ENCODE measurements at places on chromosomes 2 and 18.

DNA sequence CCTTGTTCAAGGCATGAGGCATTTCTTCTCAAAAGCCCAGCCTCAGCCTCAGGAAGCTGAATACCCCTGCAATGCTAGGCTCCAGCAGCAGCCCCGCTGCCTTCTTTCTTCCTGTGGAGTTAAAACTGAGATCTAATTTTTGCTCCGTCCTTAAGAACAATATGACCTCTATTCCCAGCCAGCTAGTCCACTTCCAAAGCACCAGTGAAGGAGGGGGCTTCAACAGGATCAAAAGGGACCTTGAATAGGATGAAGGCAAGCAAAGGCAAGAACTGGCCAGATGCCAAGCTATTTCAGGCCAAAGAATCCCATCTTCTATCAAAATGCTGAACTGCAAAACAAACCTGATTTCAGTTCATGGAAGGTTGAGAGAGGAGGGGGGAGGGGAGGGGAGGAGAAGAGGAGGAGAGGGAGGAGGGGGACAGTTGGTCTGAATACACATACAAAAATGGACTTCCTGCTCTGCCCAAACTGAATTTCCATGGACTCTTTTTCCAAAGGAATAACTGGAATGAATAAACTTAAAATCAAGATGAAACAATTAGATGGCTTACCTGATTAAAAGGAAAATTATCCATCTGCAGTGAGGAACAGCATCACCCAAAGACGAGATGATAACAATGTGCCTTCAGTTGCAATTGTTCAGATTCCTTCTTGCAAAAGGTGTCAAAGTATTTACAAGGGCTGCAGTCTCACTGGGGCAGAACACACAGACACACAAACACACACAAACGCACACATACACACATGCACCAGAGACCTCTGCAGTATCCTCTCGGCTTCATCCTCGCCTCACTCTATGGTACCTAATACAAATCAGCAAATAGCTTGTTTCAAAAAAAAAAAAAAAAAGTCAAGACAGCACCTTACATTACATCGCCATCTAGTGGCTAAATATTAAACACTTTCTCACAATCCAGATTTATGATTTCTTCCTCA, at the start of gene SCN1A:
SCN1A (minus strand) TSS at position 804 of the 939 bp plus-strand sequence. CDS start 54,399 bp downstream, outside the sequence.
- peak; percentile 56 for DNase-seq

GRCh38 chr2:203846490-203847105, 21.0 kb upstream of the CTLA4 start:
- no peak for DNase-seq

GRCh38 chr2:41698678-41699422, 349.0 kb upstream of the PKDCC start:
- no peak for DNase-seq

GRCh38 chr2:18243816-18244215, 316.6 kb downstream of the RDH14 start:
- peak; percentile 5 for DNase-seq

DNA sequence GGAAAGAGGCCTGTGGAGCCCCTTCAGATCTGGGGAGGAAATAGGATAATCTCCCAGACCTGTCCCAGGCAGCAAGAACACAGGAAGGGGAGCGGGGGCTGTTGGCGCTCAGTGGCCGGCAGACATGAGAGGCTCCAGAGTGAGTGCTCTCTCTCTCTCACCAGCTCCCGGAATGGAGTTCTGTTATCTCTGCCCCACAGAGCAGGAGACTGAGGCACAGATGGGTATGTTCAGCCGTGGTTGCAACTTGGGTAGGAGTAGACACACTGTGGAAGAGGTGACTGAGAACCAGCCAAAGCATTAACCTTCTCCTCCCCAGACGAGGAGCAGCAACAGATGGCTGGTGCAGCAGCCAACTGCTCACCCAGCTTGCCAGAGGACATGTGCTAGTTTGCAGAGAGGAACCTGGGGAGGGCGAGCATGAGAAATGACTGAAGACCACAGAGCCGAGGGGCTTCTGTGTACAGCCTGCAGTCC, 82.0 kb downstream of the NRP2 start:
- DNase-seq = no peak

- DNase-seq = no peak
Observed at GRCh38 chr18:22839340-22839821, 93.7 kb upstream of the RBBP8 start.

DNA sequence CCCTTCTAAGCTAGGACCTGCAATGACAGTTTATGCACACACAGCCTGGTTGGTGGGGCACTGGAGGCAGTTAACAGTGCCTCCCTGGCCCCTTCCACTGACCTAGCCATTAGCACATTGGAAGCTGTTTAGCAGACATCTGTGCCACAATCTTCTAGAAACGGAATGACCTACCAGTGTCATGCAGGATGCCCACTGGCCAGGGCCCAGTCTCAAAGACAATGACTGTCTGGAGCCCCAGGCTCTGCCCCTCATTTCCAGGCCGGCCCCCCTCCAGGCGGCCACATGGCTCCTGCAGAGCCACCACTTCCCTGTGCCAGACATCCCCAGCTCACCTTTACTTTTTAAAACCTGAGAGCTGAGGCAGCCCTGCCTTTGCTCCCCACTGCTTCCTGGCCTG, 123.5 kb upstream of the CAPN13 start:
- no peak for DNase-seq

DNA sequence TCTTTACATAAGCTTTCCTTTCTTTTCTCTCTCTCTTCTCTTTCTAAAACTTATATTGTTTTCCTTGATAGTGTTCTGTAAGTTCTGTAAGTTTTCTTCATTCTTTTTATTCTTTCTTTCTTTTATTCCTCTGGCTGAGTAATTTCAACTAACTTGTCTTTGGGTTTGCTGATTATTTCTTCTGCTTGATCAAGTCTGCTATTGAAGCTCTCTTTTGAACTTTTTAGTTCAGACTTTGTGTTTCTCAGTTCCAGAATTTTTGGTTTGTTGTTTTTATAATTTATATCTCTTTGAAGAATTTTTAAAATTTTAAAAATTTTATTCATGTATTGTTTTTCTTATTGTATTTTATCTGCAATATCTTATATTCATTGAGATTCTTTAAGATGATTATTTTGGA, 795.8 kb upstream of the SALL3 start:
- no peak for DNase-seq

DNA sequence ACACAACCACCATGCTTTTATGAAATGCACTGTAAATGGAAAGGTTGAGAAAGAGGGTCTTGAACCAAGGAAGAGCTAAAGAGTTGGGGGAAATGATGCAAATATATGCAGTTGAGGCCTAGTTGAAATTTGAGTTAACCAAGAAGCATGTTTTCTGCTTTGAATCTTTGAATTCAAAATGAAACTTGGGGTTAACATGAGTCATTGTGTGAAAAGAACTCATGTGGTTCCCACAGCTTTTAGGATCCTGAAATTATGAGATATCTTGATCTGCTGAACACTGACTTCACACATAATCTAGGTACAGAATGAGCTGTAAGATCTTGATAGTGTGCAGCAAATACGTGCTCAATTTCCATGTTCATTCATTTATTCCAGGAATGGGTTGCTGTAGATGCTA, 422.9 kb upstream of the TRIB2 start:
- DNase-seq = no peak

- peak; percentile 91 for DNase-seq
Observed at GRCh38 chr2:201859949-201860348, 53.6 kb downstream of the CDK15 start.

GRCh38 chr2:130319536-130319935, 23.2 kb upstream of the IMP4 start:
- no peak for DNase-seq

GRCh38 chr2:68118816-68119215, 38.9 kb upstream of the PNO1 start:
- DNase-seq = no peak

DNA sequence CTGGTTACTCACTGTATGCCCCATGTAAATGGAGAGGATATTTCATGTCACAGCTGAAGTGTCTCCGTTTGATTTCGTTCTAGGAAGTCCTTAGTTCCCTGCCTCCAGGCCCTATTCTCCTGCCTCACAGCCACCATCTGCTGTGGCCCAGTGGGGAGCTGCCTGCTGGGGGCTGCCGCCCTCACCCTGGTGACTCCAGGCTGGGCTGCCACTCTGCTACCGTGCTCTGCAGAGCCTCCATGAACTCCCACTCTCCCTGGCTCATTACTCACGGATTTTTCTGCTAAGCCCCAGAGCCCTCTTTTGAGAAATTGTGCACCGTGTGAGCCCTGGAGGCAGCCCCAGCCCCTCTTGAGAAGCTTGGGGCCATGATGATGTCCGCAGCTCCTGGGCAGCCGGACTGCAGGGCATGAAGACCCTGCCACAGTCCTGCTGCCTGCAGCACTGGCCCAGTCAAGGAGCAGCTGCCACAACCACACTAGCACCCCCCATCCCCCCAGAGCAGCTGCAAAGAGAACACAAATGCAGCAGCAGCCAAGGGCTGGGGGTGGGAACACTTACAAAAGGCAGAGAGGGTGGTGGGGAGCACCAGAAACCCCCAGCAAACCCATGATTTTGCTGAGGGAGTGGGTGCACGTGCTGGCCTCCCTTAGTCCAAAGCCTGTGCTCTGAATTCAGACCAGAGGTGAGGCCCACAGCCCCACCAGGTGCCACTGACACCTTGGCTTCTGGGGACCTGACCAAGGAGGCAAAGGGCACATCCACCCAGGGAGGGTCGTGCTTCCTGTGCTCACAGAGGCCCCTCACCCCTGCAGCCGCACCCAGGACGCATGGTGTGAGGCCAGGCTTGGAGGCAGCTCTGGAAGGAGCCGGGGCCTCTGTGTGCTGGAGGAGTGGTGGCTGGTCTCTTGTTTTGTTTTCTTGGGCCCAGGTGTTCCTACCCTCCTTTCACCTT, 270.2 kb upstream of the RAB6C start:
- no peak for DNase-seq

- DNase-seq = no peak
Observed at GRCh38 chr18:48504819-48505218, 34.0 kb upstream of the CTIF start.

DNA sequence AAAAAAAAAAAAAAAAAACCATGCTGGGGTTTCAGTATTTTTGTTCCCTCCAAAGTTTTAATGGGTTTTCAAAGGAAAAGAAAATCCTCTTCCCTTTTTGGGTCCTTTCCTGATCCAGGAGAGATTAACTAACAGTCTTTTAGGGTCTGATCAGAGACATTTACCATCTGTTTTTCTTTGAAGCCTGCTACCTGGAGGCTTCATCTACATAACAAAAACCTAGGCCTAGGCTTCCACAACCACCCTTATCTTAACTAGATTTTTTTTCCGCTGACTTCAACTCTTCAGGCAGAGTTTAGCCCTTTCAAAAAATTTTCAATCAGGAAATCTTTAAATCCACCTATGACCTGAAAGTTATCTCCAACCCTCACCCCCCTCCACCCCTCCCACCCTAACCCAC, 154.7 kb downstream of the MBD2 start:
- DNase-seq = no peak

DNA sequence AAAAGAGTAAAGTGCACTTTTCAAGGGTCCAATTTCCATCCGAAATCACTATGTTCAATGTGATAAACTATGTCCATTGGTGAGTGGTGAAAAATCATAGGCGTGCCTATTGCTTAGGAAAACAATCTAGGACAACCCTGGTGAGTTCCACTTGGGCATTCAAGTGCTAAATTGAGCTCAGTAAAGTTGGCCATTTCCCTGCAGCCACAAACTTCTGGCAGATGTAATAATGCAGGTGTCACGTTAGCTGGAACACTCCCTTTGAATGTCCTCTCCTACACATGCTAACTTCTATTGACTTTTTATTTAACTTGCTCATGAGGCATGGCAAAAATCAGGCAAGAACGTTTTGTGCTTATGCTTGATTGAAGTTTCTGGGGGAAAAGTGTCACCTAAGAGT, 67.1 kb downstream of the CPS1 start:
- DNase-seq = no peak

DNA sequence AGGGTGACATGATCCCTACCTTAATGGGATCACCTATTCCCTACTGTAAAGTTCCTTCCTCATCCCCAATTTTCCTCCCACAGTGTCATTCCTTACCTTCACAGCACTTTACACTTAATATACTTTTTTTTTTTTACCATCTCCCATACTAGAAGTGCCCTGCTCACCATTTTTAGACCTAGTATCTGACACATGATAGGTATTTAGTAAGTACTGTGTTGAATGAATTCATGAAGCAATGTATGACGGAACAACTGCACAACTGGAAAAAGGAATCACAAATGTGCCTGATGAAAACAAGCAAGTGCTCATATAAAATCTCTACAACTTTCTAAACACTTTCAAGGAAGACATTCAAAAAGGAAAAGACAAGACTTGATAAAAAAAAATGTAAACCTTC, 77.0 kb upstream of the ST8SIA5 start:
- no peak for DNase-seq

- DNase-seq = peak; percentile 69
Observed at GRCh38 chr2:102355526-102356380, at the start of gene IL18R1. Gene IL18R1, plus strand, starts transcription at chr2:102355796. Its CDS starts 6,865 bp downstream, at chr2:102362661.

- DNase-seq = no peak
Observed at GRCh38 chr18:41966943-41967342, 11.9 kb downstream of the PIK3C3 start.

DNA sequence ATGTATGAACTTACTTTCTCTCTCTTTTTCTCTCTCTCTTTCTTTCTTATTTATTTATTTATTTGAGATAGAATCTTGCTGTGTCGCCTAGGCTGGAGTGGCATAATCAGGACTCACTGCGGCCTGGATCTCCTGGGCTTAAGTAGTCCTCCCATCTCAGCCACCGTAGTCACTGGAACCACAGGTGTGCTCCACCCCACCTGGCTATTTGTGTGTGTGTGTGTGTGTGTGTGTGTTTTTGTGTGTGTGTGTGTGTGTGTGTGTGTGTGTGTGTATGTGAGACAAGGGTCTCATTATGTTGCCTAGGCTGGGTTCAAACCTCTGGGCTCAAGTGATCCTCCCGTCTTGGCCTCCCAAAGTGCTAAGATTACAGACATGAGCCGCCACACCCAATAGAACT, 64.3 kb downstream of the KIAA1328 start:
- no peak for DNase-seq

DNA sequence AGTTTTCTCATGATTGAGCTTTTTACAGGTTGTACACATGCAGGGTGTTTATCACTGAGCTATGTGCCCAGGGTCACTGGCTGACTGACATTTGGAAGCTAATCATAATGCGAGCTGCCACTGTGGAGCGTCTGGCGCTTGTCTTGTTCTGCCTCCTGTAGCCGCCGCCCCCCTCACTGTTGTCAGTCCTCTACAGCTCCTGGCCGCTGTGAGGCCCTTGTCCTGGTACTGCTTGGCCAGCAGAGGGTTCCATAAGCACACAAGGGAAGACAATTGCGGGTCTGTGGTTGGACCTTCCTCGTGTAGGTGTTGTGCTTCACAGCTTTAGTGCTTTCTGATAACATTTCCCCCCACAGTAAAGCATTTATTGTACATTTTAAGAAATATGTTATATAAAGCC, 105.6 kb upstream of the LDLRAD4 start:
- DNase-seq = peak; percentile 51
